GM03348 (cell line): ENCODE measurements at places on chromosomes 13 and 19.
A peak's percentile ranks its signal among the peaks of the same experiment; 100 is the strongest.

- DNase-seq, result no peak
These were observed 47.1 kb downstream of the DCLK1 start for GRCh38 chr13:36084131-36084530.

DNA sequence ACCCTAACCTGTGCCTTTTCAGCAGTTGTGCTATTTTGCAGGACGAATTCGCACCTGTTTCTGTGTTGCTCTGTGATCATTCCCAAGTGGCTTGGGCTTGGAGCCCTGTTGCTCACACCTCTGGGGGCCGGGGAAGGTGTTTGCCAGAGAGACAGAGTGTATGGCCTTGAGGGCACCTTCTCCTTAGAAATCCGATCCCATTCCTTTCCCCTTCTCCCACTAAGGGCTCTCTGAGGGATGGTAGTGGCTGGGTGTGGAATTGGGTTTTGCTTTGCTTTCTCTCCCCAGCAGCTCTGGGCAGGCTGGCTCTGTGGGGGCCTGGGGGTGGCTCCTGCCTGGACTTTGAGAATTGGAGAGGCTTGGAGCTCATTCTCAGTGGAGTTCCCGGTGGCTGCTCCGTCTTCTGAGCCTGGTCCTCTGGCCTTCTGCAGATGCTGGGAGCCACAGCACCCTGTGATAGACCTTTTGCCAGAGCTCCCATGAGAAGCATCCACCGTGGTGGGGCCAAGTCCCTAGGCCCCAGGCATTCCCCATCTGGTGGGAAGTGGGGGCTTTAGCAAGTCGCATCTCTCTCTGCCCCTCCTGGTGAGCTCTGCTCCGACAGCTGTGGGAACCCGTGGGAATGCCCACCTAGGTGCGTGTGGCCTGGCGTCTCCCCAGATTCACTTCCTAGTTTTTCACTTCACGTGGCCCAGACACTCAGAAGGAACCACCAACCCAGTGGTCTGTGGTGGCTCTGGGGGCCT, 26.1 kb downstream of the ATP11A start:
- no peak for DNase-seq

GRCh38 chr19:49637821-49638738, 1.9 kb downstream of the RRAS start:
- DNase-seq, result peak; percentile 94

DNA sequence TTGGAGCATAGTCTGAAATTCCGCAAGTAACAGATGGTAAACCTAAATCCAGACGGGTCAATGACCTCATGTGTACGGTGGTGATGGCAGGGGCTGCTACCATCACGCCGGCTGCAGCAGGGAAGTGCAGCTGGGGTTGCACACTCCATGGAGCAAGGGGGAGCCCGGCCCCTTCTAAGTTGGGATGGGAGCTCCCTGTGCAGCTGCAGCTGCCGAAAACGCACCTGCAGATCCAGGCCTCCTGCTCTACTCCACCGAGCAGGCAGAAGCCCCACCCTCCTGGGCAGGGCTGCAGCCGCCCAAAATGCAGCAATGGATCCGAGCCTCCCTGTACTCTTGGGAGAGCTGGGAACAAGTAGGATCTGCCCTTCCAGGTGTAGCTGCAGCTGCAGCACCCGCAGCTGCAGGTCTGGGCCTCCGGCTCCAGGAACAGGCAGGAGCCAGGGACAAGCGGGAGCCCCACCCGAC, 25.5 kb downstream of the KBTBD6 start:
- DNase-seq, result no peak

DNA sequence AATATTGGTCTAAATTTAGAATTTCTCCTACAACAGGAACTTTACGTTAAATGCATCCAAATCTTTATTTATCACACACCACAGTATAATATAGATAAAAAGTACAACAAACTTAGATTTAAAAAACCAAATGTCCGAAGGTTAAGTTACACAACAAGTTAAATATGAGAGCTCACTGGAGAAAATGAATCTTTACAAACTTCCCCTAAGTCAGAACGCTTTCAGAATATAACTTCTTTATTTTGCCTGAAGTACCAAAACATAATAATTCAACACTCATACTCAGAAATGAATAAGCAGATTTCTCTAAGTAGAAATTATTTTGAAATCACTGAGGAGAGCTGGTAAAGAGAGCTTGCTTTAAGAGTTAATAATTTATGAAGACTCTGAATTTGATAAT, 33.8 kb downstream of the TSC22D1 start:
- no peak for DNase-seq

DNA sequence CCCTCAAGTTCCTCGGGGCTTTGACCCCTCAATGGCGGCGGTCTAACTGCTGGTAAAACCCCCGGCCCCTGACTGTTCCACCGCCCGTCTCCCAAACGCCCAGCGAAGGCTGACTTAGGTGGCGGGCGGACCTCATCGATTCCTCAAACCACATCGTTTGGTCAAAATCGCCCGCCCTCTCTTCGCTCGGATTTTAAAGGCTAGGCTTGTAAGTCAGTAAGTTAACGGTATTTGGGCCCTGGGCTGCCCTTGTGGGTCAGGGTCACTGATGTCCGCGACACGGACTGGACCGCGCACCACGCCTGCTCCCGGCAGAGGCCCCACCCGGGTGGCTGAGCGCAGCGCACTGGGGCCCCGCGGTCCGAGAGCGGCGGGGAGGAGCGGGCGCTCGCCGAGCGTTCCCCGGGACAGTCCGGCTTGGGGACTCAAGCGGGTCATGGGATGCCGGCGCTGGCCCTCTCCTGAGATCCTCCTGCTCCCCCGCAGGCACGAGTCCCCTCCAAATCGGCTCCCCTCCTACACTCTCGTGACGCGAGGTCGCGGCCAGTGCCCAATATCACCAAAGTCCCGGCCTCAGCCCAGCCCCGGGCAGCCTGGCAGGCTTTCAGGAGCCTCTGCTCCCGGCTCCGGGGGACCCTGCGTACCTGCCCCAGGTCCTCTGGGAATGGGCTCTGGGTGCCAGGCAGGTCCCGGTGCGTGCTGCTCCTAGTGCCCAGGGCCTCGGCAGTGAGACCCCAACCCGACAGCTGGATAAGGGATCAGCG, 1.0 kb downstream of the FLT1 start:
- DNase-seq, result peak; percentile 59

DNA sequence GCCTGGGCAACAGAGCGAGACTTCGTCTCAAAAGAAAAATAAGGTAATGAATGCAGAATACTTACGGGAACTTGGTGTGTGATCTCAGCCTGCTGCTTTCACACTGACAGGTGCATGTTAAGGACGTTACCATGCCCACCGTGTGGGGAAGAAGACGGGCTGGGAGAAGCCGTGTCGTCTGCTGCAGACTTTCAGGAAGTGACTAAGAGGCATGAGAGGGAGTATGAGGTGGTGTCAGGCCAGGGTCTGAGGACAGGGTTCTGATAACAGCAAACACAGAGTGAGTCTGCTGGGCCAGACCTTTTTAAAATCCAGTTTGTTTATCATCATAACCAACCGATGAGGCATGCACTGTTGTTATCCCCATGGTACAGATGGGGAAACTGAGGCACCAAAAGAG, 13.6 kb upstream of the GALP start:
- DNase-seq, result no peak
